Fibroblast of upper back skin (primary cell): ENCODE measurements at places on chromosomes 7 and 10.

GRCh38 chr7:17029150-17029549 lies 147.4 kb upstream of the AGR3 start:
- DNase-seq = no peak

DNA sequence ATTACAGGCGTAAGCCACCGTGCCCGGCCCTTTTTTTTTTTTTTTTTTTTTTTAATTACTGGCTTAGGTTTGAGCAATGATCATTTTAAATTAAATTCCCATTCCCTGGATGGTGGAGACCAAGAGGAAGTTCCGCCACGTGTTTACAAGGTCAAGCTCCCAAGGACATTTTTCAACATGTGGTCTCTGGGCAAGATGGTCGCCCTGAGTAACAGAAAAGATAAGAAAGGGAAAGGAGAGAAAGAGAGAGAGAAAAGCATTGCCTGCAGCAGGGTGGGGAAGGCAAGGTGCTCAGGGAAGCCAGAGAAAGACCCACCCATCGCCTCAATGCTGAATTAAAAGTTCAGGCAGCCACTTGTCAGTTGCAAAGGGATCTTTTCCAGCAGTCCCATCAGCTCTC lies 45.2 kb upstream of the CHST3 start:
- DNase-seq = no peak

DNA sequence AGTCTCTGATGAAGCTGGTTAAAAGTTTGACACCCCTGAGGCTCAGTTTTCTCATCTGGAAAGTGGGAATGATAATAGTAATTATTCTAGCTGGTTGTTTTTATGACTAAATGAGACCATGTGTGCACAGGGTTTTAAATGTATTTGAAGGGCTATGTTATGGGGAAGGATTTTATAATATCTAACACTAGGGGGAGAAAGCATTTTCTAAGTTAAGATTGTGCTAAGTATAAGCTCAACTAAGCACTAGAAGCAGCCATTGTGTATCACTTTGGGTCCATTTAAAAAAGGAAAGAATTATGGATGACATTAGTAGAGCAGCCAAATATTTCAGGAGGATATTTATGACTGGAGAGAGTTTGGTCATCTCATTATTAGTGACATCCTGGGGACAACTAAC lies 49.5 kb upstream of the CREB5 start:
- no peak for DNase-seq

GRCh38 chr7:41336455-41336952 lies 366.4 kb downstream of the INHBA start:
- DNase-seq = peak; percentile 3

DNA sequence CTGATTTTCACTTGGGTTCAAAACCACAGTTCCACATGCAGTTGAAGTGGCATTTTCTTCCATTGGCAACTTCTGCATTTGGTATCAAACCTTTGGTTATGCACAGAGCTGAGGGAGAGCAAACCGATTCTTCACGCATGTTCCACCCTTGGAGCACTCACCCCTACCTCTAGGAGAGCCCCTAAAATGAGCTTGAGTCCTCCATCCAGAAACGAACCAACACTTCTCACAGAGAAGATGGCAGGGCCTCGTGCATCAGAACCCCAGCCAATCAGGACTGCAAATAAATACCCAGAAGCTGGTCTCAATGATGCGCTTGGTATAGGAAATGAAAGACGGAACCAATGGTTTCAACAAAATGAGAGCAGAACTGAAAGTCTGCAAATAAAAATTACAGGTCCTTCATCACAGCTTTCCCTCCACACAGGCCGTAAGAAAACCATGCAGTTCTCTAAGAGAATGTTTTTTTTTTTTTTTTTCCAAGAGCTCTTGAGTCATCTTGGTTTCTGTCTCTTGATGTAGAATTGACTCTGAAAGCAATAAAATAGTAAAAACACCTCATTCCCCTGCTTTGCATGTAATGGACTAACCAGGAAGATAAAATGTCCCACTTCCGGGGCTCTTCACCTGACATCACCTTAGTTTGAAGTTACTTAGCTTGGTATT lies 23.9 kb downstream of the KLF6 start:
- DNase-seq = no peak
